ENCODE measurements at places on chromosomes 3 and 15. TPM values are rescaled to one million over a fixed set of nuclear protein-coding genes. Genes with fewer than 3 reads are reported as not detected.

MAPKAPK3 gene
- total RNA-seq = 12.2 TPM

EXOG gene
- total RNA-seq = 26.6 TPM

FAM3D gene
- not detected for total RNA-seq

AMT gene
- 3.9 TPM for total RNA-seq

CISH gene
- 1.4 TPM for total RNA-seq

EXOSC7 gene
- total RNA-seq = 25.5 TPM

PAK6 gene
- 3.7 TPM for total RNA-seq

DNA sequence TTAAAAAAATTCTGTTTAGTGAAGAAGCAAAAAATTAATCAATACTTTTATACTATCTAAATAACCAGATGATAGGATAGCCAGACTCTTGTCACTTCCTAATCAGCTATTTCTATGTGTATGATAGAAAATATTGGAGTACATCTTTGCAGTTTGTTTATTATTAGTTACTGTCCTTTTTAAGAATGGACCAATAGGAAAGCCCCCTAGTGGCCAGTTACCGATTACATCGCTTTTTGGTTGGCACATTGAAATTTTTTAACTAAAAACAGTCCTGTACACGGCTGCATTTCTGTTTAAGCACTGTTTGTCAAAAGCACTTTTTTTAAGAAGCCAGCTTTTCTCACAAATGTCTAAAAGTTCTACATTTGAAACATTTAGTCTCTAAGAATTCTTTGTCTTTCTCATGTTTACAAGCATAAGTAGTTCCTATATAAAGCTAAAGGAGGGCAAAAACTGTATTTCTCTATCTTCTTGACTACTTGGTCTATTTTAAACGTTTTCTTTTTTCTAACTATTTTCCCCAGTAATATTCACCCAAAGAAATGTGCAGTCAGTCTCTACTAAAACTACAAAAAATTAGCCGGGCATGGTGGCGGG, 253.2 kb upstream of the LRTM1 start:
- DNase-seq = peak; percentile 47

DNA sequence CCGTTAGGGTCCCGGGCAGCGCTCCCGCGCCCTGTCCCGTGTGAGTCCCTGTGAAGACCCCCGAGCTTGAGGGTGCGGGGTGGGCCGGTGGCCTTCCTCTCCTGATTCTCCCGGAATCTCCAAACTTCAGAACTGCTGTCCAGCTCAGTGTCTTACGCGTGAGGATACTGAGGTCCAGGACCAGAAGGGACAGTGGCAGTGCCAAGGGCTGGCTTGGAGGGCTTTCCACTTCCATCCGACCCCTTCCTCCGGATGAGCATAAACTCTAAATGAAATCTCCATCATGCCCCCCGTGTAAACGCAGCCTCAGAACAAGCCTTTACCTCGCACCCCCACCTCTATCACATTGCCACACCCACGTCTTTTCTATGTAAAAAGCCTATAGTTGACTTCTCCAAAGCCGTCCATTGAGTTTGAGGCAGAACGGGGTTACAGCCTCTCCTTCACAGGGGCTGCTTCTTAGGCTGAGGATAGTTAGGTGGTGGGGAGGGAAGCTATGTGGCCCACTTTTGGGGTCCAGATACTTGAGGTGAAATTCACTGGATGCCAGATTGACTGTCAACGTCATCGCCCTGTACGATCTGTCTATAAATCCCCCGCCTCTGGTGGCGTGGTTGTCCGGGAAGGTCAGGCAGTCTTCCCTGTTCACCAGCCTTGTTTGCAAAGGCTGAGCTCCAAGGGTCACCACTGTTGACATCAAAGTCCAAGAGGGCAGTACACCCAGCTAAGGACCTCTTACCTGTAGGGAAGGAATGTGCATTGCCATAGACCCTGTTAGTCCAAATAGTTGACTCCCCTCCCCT, 1.1 kb downstream of the EDEM1 start:
- no peak for DNase-seq

DNA sequence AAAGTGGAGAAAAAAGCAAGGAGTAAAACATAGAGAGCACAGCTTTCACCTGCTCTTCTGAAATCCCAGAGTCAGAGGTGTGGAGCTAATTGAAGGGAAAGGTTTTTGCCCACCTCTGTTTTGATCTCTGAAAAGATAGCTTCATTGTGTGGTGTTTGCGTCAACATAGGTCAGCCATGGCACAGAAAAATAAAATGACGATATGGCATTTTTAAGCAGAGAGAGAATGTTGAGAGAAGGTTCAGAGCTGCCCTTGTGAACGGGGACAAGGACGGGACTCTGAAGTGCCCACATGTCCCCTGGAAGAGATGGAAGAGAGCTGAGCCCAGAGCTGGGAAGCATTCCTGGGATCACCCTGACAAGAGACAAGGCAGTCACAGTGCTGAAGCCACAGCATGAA, 249.4 kb upstream of the PLSCR5 start:
- DNase-seq = no peak

DNA sequence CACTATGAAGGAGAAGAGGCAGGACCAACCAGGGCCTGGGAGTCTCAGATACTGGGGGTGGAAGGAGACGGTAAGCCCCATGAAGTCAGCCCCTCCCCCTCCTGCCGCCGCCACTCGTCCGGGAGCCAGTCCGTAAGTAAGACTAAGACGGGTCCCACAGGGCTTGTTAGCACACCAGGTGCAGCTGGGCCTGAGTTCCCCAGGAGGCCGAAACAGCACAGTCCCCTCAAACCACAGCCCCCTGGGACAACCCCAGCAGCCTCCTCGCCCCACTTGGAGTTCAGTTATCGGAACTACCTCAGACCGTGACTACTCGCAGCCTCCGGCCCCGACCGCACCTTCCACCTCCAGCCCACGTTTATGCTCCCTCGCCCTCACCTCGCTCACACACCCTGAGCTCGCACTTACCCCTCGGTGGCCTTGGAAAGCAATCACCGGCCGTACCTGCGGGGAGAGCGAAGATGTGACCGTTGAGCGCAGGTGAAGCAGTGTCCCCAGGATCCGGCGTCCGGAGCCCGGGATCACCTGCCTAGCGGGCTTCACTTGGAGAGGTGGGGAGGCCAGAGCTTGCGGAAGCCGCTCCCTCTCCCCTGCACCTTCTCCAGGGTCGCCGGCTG, 557 bp downstream of the ELL3 start:
- peak; percentile 16 for DNase-seq

DNA sequence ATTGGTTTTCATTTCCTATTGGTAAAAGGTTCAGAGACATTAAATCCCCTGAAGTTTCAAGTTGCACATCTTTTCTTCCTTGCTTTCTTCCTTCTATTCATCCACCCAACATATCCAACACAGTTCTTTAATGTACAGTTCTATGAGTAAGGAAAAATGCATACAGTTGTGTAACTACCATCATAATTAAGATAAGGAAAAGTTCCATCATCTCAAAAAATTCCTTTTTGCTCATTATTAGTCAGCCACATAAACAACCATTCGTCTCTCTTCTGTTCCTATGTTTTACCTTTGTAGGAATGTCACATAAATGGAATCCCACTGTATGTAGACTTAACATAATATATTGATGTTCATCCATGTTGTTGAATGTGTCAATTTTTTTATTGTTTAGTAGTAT, 211.1 kb upstream of the ADAMTS9 start:
- DNase-seq = no peak

All from cerebellum (tissue), 4 donors.